Neural progenitor cell (in vitro differentiated cells): ENCODE measurements at places on chromosomes 16 and 17.

DNA sequence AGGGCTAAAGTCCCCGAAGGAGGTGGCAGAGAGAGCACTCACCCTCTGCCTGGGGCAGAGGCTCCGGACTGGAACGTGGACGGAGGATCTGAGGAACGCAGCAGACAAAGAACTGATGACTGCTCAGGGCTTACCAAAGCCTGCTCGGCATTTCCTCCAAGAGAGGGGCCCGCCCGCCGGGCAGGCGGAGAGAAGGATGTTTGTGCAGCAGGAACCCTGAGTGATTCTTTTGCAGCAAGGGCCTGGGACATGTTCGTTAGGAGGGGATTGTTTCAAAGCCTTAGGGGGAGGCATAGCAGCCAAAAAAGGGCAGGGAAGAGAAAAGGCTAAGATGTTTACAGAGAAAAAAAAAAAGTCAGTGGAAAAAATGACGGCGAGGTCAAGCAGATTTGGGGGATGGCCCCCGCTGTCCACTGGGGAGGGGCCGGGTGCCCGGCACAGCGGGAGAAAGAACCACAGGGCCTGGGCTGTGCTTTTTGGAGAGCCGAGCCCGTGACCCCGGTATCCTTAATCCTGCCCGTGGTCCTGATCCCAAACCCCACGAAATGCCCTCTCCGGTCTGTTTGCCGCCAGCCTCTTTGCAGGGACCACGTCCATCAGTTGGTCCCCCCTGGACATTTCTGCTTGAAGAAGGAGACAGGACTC, 129.3 kb downstream of the NTN1 start:
- DNase-seq, result peak; percentile 83

- peak; percentile 54 for DNase-seq
Observed at GRCh38 chr17:76076765-76077583, 2.0 kb upstream of the ZACN start.

GRCh38 chr17:77498091-77498741, 357.4 kb downstream of the SEC14L1 start:
- DNase-seq, result no peak

DNA sequence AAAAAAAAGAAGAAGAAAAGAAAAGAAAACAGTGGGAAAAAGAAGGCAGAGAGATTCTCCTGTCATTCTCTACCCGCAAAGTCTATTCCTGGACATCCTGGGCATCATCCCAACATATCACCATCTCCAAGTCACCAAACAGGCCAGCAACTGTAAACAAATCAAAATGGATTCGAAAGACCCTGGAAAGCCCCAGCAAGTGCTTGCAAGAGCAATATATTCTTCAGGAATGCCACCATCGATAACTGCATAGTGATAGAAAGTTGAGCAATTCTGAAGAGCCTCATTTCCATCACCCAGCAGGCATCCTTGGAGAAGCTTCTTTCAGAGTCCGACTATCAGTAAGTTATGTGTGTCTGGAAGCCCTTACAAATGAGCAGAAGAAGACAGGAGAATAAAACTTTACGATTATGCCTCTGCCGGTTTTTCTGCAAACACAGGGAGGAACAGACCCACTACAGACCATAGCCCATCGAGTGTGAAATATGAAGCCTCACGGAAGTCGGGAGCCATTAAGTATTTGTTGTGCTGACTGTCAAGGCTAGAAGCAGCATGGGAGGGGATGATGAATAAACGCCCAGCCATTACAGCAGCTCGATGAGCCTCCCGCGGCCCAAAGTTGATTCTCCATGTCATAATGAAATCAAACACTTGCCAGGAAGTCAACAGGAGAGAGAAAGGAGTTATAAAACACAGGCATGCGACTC, 64.5 kb upstream of the SEC14L1 start:
- DNase-seq, result no peak

- no peak for DNase-seq
Observed at GRCh38 chr17:47973541-47973940, 2.6 kb downstream of the CDK5RAP3 start.

DNA sequence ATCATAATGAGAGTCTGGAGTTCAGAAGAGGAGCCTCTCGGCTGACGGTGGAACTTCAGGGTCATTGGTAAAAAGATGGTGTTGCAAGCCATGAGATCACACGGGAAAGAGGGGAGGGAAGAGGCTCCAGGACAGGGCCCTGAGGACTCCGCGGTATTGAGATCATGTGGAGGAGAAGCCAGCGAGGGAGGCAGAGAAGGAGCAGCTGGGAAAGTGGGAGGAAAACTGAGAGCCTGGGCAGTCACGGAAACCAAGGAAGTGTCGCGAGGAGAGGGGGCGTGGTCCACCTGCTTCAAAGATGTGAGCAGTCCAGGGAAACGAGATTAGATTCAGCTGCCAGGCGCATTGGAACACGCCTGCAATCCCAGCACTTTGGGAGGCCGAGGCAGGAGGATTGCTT, 27.7 kb upstream of the SBK1 start:
- DNase-seq, result no peak

DNA sequence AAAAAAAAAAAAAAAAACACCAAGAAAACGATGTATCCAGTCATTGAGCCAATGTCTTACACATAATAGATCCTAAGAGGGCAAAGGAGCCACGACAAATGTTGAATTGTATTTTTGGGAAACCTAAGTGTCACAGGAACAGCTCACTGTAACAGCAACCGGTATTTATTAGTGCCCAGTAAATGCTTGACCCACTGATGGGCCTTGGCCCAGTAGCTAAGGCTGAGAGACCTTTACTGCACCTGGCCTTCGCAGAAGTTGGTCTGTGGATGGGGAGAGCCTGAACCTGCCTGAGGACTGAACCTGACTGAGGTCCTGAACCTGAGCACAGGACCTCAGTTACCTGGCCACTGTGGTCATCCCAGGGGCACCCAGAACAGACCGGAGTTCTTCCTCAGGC, 65.0 kb upstream of the TBX2 start:
- no peak for DNase-seq
